ENCODE measurements at places on chromosomes 2 and 18. TPM values are rescaled to one million over a fixed set of nuclear protein-coding genes. Genes with fewer than 3 reads are reported as not detected.

Gene GREB1L
- total RNA-seq = 6.6 TPM

GRCh38 chr18:27860701-27861107, 316.2 kb downstream of the CDH2 start:
- no peaks in the 10 kb centered on the region for H3K27me3 ChIP-seq
- H3K36me3 ChIP-seq = no peaks in the 10 kb centered on the region
- no peak overlapping the region for H3K27ac ChIP-seq
- no peak for DNase-seq

DNA sequence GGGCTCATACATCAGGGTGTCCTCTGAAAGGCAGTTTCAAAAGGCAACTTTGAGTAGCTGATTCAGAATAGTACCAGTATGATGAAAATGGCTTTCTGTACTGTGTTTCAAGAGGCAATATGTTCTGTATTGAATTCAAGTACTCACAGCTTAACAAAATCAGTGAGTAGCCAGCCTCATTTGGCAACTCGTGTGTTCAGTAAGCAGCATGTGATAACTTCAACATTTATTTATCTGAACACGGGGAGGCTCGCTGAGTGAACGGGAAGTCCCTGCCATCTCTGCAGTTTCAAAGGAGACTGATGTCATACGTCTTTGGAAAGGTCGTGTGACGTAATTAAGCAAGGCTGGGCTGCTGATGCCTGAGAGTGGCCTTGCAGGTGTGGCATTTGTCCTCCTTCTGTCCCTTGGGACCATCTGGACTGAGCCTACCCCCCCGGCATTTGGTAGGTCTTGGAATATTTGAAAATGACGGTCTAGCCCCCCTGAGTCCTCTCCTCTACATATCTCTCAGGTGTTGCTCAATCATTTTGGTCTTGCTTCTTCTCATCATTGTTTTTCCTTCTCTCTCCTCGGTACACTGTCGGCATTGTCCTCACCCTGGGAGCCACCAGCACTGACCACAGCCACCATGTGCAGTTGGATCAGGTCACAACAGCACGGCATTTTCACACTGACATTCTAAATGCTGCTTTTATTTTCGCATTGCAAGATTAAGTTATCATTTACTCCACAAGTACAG, 62.8 kb downstream of the SMIM21 start:
- H3K36me3 ChIP-seq = no peaks in the 10 kb centered on the region
- H3K27ac ChIP-seq = no peak overlapping the region
- H3K27me3 ChIP-seq = no peaks in the 10 kb centered on the region
- DNase-seq = no peak

GRCh38 chr2:172962082-172962481, 113.6 kb upstream of the MAP3K20 start:
- H3K36me3 ChIP-seq = no peaks in the 10 kb centered on the region
- H3K27ac ChIP-seq = peak overlapping the region; percentile 9
- H3K4me1 ChIP-seq = no peaks in the 10 kb centered on the region
- no peak overlapping the region for H3K4me3 ChIP-seq
- no peaks in the 10 kb centered on the region for H3K27me3 ChIP-seq

- no peak overlapping the region for H3K27ac ChIP-seq
- H3K4me1 ChIP-seq = no peaks in the 10 kb centered on the region
- no peaks in the 10 kb centered on the region for H3K36me3 ChIP-seq
- H3K4me3 ChIP-seq = no peak overlapping the region
- DNase-seq = no peak
Observed at GRCh38 chr2:11761259-11761658, 14.8 kb downstream of the LPIN1 start.

Gene TMEM247
- total RNA-seq = not detected

- H3K4me3 ChIP-seq = no peak overlapping the region
- DNase-seq = no peak
- no peak overlapping the region for H3K27ac ChIP-seq
Observed at GRCh38 chr2:181411105-181411849, 45.9 kb upstream of the ITGA4 start.

GRCh38 chr2:78465707-78466106, 559.8 kb upstream of the REG3G start:
- no peak overlapping the region for H3K4me3 ChIP-seq
- H3K36me3 ChIP-seq = no peaks in the 10 kb centered on the region
- no peaks in the 10 kb centered on the region for H3K27me3 ChIP-seq
- DNase-seq = no peak

- H3K4me1 ChIP-seq = peaks cover 5% of the 10 kb centered on the region
- no peaks in the 10 kb centered on the region for H3K27me3 ChIP-seq
- no peaks in the 10 kb centered on the region for H3K36me3 ChIP-seq
- DNase-seq = no peak
Observed at GRCh38 chr2:234770031-234770506, 181.7 kb upstream of the SH3BP4 start.

Gene ERBB4
- total RNA-seq = 53.1 TPM

Gene LRP2
- total RNA-seq = 60.4 TPM

DNA sequence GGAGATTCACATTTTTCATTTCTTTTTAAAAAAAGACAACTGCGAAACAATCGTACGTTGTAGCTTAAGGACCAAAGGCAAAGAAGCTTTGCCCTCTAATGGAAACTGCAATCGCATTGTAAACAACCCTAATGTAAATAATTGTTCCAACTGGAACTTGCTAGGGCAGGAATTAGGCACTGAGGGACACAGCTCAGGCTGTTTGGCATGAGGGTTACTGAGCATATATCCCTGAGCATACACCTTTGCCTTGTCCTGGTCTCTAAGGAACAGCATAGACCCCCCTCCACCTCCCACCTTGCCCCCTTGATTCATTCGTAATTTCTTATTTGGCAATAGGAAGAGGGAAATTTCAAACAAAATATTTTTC, 396.4 kb downstream of the LNPK start:
- no peak overlapping the region for H3K27ac ChIP-seq
- no peaks in the 10 kb centered on the region for H3K27me3 ChIP-seq
- H3K4me1 ChIP-seq = no peaks in the 10 kb centered on the region
- no peak overlapping the region for H3K4me3 ChIP-seq
- DNase-seq = no peak
- no peaks in the 10 kb centered on the region for H3K36me3 ChIP-seq

DNA sequence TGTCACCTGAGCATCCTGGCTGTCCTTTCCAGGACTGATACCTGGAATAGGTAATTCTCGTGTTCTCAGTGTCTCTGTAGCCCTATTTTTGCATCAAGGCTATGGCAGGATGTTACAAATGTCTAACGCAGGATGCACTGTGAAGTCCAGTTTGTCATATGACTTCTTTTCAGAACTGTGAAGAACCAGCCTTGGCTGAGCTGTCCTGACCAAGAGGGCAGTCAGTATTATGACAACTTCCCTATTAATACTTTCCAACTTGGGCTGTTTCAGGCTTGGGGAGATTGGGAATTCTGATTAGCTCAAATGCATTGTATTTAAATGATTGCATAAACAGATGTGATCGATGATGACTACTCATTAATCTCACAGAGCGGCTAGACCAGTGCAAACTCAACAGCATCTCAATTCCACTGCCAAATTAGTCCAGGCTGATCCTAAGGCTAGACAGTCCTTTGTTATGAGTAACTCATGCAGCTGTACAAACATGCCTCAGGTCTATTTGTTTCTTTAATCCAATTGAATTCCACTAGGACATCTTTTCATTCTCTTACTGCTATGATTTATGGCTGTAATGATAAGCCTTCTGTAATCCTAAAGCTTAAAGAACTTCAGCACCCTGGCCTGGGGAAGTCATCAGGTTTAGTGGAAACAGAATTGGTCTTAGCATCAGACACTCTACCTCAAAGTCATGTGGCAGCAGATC, 331.6 kb downstream of the KCNS3 start:
- no peaks in the 10 kb centered on the region for H3K4me1 ChIP-seq
- H3K27me3 ChIP-seq = no peaks in the 10 kb centered on the region

- H3K27me3 ChIP-seq = no peaks in the 10 kb centered on the region
- H3K27ac ChIP-seq = no peak overlapping the region
- no peaks in the 10 kb centered on the region for H3K4me1 ChIP-seq
- H3K4me3 ChIP-seq = no peak overlapping the region
- DNase-seq = no peak
Observed at GRCh38 chr2:158144914-158145625, 43.4 kb downstream of the UPP2 start.

DNA sequence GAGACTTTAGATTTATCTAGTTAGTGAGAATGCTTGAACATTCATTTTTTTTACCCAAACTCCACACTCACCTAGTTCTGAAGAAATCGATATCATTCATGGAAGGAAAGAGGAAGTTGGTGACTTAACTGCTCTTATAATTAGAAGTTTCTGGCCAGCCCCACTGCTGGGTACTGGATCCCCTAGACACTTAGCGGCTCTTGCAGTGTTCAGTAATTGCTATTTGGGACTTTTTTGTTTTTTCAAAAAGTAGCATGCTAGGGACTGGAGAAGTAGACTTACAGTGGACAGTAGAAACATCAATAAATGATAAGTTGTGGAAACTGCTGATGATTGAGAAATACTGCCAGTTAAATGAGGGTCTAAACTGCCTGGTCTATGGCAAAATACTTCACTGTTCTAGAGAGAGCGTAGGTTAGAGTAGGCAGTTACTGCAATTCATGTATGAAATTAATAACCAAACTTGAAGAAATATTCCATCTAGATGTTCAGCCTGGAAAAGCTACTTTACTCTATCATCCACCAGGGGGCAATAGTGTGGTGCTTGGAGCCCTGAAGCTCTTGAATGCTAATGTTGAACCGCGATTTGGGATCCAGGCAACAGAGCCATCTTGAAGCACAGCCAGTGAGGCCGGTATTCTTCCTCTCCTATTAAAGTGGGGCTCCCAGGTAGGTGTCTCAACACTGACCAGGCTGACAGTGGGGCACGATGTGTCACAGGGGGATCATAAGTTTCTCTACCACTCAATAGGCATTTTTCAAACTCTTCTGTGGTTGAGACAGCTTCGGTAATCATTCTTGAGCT, 146.1 kb upstream of the SESTD1 start:
- no peak overlapping the region for H3K4me3 ChIP-seq
- no peaks in the 10 kb centered on the region for H3K36me3 ChIP-seq
- H3K27me3 ChIP-seq = no peaks in the 10 kb centered on the region
- H3K4me1 ChIP-seq = no peaks in the 10 kb centered on the region
- peak; percentile 50 for DNase-seq

DNA sequence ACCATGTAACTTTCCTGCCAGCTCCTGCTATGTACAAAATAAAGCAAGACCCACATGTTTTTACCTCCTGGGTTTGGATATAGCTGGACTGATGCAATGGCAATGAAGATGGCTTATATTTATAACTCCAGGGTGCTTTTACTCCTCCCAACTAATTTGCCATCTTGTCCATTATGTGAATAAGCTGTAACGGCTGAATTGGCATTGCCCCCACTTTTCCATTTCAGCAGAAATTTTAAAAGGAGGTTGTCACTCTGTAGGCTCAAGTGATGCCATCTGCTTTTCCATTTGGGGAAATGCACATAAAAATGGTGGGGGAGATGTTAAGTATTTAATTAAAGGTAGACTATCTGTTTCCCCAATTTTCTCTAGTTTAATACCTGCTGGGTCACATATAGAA, 345.5 kb downstream of the ERBB4 start:
- no peaks in the 10 kb centered on the region for H3K36me3 ChIP-seq
- H3K27me3 ChIP-seq = no peaks in the 10 kb centered on the region
- H3K27ac ChIP-seq = no peak overlapping the region
- H3K4me3 ChIP-seq = no peak overlapping the region
- no peaks in the 10 kb centered on the region for H3K4me1 ChIP-seq
- no peak for DNase-seq

GRCh38 chr2:200828104-200828503, 16.4 kb downstream of the BZW1 start:
- H3K27ac ChIP-seq = no peak overlapping the region
- H3K27me3 ChIP-seq = no peaks in the 10 kb centered on the region
- H3K36me3 ChIP-seq = no peaks in the 10 kb centered on the region

Gene PSMA8
- total RNA-seq = not detected

Gene TLX2
- total RNA-seq = not detected

GRCh38 chr18:45340884-45341283, 274.4 kb upstream of the SLC14A2 start:
- H3K27me3 ChIP-seq = no peaks in the 10 kb centered on the region
- no peak for DNase-seq
- no peak overlapping the region for H3K4me3 ChIP-seq
- no peaks in the 10 kb centered on the region for H3K36me3 ChIP-seq
- no peak overlapping the region for H3K27ac ChIP-seq
- no peaks in the 10 kb centered on the region for H3K4me1 ChIP-seq

GRCh38 chr2:216082805-216083204, 1.1 kb downstream of the TMEM169 start:
- H3K4me3 ChIP-seq = no peak overlapping the region
- no peaks in the 10 kb centered on the region for H3K27me3 ChIP-seq
- H3K4me1 ChIP-seq = no peaks in the 10 kb centered on the region
- no peak for DNase-seq
- H3K27ac ChIP-seq = no peak overlapping the region

DNA sequence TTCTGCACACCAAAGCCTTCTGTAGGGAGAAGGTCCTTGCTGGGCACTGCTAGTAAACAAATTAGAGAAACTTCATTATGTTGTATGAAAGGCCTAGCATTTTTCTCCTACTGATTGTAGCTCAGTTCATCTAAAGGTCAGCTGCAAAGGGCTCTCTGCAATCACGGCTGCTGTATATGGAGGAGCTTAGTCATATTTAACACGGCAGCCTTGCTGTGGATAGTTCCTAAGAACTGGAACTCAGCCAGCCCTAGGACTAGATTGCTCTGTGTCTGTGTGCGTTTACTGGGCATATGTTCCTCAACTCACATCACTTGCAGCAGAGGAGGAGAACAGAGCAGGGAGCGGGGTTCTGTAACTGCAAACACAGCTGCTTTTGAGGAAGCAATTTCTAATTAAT, 1103.9 kb upstream of the KLHL29 start:
- no peaks in the 10 kb centered on the region for H3K4me1 ChIP-seq
- no peak for DNase-seq
- H3K36me3 ChIP-seq = no peaks in the 10 kb centered on the region
- no peak overlapping the region for H3K4me3 ChIP-seq

Gene HADHA
- total RNA-seq = 139 TPM

GRCh38 chr2:27320958-27321543, 1.8 kb downstream of the MPV17 start:
- H3K36me3 ChIP-seq = no peaks in the 10 kb centered on the region
- H3K27me3 ChIP-seq = no peaks in the 10 kb centered on the region
- peak overlapping the region; percentile 99 for H3K27ac ChIP-seq
- peak overlapping the region; percentile 21 for H3K4me3 ChIP-seq
- peak; percentile 94 for DNase-seq

GRCh38 chr2:2564300-2565078, 233.4 kb upstream of the MYT1L start:
- no peaks in the 10 kb centered on the region for H3K4me1 ChIP-seq
- H3K27ac ChIP-seq = no peak overlapping the region
- DNase-seq = no peak
